ENCODE measurements at places on chromosomes 6 and 20.

DNA sequence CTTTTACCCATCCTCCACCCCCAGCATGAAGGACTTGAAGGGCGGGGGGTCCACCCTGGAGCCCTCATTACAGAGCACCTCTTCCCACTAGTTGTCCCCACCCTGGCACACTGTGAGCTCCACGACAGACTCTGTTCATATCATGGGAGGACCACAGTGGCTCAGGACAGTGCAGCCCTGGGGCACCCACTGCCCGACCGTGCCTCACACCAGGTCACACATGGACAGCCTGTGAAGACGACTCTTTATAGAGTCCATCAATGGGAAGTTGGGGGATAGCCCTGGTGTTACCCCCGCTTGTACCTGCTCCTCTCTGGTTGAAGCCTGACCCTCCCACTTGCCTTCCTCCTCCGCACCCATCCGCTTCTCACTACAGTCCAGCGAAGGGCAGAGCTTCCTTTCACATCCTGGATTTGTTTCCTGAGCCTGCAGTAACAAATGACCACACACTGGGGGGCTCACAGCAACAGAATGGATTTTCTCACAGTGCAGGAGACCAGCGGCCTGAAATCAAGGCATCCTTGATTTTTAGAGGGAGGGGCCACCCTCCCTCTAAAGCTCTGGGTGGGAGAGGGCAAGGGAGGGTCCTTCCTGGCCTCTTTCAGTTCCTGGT lies 15.5 kb downstream of the ZNF831 start:
- no peak for DNase-seq

DNA sequence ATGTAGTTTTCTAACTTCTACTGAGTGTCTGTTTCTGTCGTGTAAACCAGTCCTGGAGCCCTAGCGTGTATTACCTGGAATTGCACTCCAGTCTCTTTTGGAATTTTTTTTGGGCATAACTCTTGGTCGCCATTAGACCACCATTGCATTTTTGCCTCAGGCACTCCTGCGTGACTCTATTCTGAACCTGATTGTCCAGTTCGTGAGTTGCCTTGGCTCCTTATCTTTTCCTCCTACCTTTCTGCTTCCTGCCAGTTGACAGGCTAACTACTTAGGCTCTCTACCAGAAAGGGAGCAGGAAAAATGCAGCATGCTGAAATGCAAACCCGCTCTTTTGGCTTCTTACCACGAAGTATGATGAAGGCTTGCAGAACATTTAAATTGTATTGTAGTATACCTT lies 490.9 kb upstream of the SOX4 start:
- no peak for DNase-seq

DNA sequence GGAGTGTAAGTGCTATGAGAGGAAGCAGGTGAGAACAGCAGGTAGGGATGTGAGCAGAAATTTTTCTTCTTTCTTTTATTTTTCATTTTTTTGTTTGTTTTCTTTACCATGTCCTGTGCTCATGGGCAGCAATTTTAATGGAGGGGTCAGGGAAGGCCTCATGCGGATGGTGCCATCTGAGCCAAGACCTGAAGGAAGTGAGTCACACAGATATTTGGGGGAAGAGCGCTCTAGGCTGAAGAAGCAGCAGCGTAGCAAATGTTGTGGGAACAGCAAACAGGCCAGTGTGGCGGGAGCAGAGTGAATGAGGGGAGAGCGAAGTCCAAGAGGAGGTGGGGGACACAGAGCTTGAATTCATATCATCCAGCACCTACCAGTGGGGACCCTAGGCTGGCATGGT lies 12.7 kb downstream of the SPDEF start:
- no peak for DNase-seq

DNA sequence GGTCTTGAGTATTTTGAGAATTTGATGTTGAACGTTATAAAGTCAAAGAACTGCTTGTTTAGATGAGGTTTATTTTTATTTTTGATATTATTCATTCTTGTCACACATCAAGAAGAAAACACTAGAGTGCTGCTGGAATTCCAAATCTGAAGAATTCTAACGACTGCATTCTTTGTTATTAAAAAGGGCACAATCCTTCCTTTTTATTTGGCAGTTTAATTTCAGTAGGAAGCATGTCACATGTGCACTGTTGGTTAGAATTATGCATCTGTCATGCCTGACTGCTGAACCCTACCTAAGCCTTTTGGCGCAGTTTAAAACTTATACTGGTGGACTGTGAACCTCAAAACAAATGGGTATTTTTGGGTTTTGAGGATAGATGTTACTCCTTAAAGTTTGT lies 4.0 kb downstream of the ID4 start:
- DNase-seq, result no peak

DNA sequence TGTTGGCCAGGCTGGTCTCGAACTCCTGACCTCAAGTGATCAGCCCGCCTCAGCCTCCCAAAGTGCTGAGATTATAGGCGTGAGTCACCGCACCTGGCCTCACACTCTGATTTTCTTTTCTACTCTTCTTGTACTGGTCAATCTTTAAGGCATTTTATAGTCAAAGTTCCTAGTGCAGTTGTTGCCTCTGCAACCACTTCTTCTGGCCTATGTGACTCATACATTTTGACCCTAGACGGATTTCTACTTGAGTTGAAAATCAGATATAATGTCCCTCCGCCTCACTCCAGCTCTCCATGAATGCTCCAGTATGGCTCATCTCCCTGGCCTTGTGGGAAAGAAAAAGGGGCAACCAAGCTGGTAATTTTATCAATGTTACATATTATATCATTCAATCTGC lies 42.4 kb downstream of the TNFRSF21 start:
- DNase-seq, result no peak

DNA sequence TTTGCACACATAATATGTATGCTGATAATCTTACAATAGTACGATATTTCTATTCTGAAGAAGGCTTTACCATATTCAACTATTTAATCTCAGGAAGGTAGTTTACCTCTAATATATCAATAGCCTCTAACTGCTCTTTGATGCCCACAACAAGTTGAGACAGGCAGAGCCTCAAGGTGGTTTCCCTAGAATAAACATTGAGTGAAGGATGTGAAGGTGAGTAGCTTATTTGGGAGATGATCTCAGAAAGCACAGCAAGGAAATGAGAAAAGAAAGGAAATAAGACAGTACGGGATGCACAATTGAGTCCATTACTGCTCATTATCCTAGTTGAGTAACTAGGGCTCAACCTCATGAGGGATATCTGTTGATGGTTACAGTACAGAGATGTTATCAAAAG lies 638.4 kb downstream of the MAFB start:
- DNase-seq, result no peak

GRCh38 chr6:116568821-116569755 lies 2.2 kb upstream of the RWDD1 start:
- peak; percentile 28 for DNase-seq

GRCh38 chr6:100366419-100366818 lies 98.3 kb downstream of the SIM1 start:
- DNase-seq, result peak; percentile 41

DNA sequence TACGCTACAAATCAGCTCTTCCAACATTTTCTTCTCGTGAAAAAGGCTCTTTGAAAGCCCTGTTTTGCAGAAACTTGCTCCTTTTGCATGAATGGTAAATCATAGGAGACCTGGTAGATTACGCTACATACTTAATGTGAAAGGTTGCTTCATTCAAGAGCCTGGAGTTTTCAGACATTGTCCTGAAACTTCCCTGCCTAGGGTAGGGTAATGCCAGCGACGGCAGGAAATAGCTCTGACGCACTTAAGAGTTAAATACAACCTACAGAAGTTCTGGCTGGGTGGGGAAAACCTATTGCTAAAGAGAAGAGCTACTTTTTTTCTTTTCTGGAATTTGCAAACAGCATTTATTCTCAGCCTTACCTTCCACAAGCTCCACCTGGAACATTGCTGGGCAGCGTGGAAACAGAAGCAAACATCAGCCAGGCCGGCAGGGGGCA lies 144.5 kb downstream of the LPA start:
- DNase-seq, result peak; percentile 44

GRCh38 chr6:164744301-164744700 lies 565.1 kb downstream of the C6orf118 start:
- DNase-seq, result no peak

DNA sequence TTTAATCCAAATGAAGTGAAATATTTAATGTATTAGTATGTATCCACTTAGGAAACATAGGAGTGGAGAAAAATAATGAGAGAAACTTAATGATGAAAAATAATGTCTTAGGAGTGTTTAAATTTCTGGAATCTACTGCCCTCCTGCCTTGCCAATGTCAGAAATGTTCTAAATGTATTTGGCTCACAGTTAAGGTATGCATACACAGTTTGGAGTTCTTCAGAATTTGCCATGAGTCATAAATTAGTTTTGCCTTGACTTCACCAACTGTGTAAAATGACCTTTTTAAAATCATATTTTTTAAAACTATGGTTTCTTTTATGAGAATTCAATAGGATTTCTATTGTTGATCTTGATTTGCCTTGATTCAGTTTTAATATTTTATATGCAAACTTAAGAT lies 191.7 kb upstream of the HSF2 start:
- DNase-seq, result no peak

DNA sequence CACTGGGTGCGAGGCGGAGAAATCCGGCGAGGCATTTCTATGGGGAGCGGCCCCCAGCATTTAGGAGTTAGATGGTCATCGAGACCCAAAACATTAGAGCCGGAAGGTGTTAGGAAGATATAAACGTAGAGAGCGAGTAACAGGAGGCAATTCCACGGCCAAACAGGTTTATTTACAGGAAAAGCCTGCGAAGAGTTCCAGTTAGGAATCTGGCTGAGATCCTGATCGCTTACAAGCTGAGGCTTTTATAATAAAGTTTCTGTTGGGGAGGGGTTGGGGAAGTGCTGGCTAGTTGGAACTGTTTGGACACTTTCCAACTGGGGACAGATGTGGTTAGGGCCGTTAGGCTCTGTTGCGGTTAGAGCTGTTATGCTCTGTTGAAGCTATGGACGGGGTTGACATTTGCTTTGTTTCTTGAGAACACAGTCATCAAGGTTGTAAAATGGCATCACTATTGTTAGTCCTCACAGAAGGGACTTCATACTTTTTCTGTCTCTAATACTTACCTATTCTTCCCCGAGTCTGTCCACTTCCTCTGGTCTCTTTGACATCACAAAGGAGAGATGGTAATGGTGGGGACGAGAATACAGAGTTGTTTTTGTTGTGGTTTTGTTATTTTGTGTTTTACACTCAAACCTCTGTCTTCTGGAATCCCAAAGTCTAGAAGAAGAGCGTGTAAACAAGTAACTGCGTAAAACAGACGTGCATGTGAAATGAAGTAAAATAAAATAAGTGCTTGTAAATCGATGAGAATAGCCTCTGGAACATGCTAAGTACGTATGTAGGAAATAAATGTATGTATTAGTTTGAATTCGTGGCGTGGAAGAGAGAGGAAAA lies 554 bp upstream of the ZSCAN31 start:
- DNase-seq, result peak; percentile 98

- DNase-seq, result no peak
Observed at GRCh38 chr6:78611102-78611620, 256.2 kb upstream of the IRAK1BP1 start.

DNA sequence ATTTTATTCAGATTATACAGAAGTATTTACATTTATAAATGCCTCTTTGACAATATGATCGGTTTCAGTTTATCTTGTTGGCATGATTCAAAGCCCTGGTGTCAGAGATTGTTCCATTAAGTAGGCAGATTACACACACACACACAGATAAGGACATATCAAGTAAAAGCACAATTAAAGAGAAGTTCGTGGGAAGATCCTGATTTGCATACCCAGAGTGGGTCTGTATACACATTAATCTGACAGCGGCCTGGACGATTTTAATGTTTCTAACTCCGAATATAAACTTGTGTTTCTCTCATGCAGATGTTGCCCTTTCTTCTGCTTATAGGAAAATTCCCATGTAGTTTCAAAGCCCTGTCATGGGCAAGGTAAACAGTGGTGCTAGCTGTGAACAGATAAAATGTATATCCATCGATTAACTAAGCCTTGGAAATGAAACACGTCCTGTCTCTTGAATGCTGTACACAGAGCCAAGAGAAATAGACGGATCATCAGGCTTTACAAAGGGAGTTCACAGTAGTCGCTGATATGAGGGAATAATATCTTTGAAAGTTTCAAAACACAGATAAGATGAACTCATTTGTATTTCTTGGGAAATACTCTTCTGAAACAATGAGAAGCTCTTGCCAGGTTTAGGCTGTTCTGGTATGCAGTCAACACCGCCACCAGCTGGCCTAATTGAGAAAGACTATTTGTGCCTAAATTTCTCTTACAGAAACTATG lies 108.2 kb upstream of the GMDS start:
- peak; percentile 72 for DNase-seq

- peak; percentile 61 for DNase-seq
Observed at GRCh38 chr6:85537055-85537494, 56.6 kb downstream of the SNX14 start.

DNA sequence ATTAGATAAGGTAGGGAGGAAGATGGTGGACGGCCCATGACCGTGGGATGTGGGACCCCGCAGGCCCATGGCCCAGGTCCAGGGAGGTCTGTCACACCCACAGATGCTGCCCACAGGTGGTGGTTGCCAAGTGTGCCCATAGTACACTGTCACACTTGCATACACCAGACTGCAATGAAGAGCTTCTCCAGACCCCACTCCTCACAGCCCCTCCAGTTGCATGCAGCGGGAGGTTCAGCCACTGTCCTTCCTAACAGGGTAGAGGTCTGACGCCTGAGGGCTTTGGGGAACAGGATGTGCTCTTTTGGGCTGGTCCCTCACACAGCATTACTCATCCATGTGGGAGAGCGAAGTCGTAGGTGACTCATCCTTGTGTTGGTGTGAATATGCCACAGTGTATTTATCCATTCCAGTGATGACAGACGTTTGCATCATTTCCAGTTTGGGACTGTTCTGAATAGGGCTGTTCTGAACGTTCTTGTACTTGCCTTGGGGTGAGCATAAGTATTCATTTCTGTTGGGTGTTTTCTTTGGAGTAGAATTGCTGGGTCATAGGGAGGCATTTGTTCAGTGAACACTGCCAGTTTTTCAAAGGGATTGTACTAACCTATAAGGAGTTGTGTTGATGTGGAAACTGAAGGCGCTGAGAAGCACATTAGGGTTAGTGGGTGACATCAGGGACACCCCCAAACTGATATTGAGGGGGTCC lies 10.1 kb upstream of the PYGB start:
- DNase-seq, result peak; percentile 58

GRCh38 chr6:35170166-35170565 lies 29.0 kb upstream of the TCP11 start:
- DNase-seq, result no peak

DNA sequence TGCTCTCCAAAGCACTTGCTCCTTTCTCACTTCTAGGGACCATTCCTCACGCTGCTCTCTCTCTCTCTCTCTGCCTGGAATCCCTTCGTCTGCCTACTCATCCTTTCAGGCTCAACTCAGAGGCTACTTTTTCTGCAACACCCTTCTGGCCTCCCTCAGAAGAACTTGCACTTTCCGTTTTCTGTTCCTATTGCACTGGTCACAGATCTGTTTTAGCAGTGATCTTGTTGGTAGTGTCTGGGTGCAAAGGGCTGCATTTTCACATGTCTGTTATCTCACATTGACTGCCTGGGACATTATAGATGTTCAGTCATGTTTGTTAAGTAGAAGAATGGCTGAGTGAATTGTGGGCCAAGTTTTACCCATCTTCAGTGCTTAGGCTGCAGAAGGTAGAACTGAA lies 63.5 kb downstream of the RIN2 start:
- DNase-seq, result no peak
